ENCODE measurements at places on chromosomes 5 and 9.

GRCh38 chr5:15191012-15191411, 309.0 kb upstream of the FBXL7 start:
- DNase-seq, result no peak

DNA sequence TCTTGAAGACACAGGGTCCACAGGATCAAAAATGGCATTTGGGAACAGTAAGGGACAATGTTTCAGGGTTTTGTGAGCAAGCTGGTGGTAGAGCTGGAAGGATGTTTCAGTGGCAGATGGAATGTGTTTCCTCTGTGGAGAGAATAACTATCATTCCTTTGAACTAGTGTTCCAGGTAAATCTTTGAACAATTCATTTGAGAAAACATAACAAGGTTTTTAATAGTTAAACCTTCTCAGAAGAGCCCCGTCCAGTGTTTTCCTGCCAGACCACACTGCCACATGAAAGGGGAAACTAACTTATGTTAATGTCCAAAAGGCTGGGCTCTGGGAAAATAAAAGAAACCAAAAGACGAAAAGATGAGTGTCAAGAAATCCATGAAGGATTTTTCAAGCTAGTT, 207.0 kb upstream of the ZNF462 start:
- no peak for DNase-seq

DNA sequence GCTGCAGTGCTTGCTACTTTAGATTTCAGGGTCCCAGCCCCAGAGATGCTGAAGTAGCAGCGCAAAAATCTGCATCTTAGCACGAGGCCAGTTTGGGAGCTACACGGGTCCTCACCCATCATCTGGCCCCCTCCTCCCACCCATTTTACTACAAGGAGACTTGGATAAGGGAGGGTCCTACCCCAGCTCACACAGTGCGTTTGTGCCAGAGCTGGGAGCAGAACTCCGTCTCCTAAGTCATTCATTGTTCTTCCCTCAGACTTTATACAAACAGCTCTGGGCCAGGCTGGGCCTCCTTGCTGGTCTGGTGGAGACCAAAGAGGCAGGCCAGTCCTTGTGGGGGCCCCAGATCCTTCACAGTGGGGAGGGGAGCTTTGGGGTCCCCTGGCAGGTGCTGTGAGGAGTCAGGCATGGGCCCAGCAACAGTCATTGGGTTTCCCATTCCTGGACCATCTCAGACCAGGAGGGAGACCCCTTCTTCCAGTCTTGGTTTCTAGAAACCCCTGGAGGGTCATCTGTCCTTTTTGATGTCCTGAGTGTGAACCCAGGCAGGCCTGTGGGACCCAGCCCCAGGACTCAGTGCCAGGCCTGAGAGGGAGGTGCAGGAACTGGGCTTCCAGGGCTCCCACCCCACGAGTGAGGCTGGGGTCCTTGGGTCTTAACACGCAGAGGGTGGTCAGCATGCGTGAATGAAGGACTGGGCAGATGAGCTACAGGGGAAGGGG, 2.3 kb upstream of the IL17B start:
- DNase-seq, result no peak

GRCh38 chr9:127096208-127096607, 26.2 kb downstream of the ANGPTL2 start:
- DNase-seq, result no peak

DNA sequence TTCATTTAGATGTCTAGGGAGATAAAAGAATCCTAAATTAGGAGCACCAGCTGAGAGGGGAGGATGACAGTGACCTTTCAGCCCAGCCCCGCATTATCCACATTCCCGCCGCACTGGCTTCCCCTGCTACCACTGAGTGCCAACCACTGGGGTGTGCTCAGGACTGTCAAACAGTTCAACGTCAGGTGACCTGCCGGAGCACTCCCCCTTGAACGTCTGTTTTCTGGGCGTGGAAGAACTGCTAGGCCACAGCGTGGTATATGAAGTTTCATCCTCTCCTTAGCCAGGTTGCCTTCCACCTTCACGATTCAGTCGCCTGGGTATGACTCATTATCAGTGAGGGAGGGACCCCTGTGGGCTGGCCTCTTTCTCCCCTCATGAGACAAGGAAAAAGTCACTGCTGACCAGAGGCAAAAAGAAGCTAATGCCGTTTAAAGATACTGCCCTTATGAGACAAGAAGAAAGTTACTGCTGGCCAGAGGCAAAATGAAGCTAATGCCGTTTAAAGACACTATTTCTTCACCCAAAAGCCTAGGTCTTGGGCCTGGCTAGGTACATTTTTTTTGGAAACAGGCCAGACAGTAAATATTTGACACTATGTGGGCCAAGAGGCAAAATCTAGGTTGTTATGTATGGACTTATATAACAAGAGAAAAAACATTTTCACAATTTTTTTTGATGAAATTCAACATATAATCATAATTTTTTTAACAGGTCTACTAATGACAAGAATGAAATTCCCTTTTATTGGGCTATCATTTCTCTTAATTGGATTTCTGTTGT, 4.6 kb downstream of the NMRK1 start:
- no peak for DNase-seq

- DNase-seq, result no peak
These were observed 72.4 kb upstream of the NTRK2 start for GRCh38 chr9:84597131-84597530.

DNA sequence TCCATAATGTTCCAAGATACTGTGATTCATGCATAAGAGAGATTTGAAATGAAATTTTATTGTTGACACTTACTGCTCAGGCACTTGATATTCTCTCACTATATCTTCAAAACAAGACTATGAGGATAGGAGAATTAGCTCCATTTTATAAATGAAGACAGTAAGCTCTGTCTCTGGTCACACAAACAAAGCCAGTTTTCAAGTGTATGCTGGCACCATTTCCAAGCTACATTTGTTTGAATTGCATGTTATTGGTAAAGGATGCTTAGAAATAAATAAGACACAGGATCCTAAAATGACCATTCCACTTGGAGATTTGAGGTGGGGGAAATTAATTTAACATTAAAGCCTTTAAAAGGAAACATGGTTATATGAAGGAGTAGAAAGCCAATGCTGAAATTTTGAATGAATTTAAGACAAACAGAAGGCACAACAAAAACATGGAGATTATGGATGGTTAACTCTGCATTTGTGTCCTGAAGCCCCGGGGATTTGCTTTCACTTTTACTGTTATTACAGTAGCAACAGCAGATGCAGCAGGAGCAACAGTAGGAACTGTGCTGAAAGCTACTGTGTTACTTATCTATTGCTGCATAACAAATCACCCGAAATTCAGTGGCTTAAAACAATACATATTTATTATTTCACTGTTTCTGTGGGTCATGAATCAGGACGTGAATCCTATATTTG, 79.7 kb upstream of the ASTN2 start:
- DNase-seq, result no peak

GRCh38 chr5:154309371-154309745, 118.8 kb downstream of the GALNT10 start:
- DNase-seq, result no peak

DNA sequence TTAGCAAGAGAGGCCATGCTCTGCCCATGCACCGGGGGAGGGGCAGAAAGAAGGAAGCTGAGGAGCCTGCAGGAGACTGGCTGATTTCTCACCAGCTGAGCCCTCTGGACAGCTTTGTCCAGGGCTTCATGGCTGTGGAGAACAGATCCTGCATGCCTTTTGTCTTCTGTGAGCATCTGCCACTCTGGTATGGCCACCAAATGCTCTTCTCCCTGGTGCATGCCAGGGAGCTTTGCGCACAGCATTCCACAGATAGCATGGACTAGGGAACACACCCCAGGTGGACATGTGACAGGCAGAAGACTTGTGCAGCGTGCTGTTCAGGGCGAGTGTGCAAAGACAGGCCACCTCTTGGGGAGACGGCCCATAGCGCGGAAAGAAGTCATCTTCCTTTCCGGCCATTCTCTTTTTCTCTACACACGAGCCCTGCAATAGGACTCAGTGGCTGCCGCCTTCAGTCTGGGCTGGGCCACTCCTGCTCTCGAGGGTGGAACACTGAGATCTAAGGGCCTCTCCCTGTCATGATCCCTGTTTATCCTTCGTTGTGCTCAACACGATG, 56.7 kb downstream of the GADD45G start:
- no peak for DNase-seq

DNA sequence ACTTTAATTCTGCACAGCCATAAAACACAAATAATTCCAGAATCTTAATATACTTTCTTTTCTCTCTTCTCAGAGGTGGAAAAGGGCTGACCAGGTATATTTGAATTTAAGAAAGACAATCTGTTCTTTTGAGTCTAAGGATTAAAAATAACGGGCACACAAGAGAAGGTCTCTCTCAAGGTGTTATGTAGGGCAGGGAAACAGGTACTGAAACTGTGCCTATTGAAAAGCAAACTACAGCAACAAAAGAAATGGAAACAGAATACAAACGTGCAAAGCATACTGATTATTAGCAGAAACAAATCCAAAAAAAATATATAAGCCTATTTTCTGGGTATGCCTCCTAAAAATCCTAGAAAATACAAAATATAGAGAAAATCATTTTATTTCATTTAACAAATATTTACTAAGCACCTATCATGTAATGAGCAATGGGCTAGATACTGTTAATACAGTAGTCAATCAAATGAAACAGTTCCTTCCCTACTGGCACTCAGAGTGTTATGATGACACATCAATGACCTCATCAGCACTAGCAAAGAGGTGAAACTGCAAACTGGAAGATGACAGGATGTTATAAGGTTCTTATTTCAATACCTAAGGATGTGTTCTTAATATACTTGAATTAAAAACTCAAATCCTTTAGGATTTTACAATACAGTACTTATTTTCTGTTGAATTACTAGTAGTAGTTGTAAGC, 87.7 kb downstream of the AUH start:
- no peak for DNase-seq
